AG08396 (cell line): ENCODE measurements at places on chromosomes 6 and 20.
A peak's percentile ranks its signal among the peaks of the same experiment; 100 is the strongest.

DNA sequence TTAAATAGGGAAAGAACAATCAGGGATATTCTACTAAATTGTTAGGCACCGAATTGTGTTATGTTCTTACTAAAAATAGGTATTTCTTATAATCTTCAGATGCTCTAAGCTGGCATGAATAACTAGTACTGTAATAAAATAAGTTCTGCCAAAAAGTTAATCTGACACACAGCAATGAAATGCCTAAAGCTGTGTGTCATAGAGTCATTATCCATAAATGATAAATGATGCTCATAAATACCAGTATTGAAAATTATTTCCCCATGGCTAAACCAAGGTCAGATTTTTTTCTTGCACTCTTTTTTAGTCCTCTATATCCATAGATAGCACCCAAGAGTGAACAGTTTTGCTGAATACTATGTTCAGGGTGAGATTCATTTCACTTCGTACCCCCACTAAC lies 11.7 kb upstream of the PRIM2 start:
- DNase-seq, result peak; percentile 20

GRCh38 chr20:30816182-30816645 lies 441.2 kb upstream of the DEFB115 start:
- DNase-seq, result no peak

DNA sequence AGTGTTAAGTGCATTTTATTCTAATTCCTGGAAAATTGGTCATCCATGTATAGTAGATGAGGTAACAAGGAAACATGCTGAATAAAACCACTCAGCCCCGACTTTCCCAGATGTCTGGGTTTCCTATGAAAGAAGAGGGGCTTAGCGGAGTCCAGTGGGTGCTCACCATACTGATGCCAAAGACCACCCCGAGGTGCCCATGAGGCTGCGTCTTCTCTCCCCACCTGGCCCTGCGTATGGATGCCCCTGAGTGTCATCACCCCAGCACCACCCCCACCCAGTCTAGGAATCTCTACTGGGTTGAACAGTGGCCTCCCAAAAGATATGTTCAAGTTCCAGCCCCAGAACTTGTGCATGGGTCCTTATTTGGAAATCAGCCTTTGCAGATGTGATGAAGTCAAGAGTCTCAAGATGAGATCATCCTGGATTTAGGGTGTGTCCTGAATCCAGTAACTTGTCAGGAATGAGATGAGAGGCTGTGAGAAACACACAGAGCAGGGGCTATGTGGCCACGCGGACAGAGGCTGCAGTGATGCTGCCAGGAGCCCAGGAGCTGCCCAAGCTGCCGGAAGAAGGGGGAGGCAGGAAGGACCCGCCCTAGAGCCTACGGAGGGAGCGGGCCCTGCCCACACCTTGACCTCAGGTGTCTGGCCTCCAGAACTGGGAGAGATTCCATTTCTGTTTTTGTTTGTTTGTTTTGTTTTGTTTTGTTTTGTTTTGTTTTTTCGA lies 124.6 kb upstream of the CDH4 start:
- peak; percentile 60 for DNase-seq

GRCh38 chr6:20610636-20611370 lies 76.5 kb downstream of the CDKAL1 start:
- no peak for DNase-seq

GRCh38 chr6:170371588-170371987 lies 65.0 kb downstream of the FAM120B start:
- peak; percentile 37 for DNase-seq

- no peak for DNase-seq
These were observed 65.7 kb downstream of the NKAIN2 start for GRCh38 chr6:123869334-123869733.

DNA sequence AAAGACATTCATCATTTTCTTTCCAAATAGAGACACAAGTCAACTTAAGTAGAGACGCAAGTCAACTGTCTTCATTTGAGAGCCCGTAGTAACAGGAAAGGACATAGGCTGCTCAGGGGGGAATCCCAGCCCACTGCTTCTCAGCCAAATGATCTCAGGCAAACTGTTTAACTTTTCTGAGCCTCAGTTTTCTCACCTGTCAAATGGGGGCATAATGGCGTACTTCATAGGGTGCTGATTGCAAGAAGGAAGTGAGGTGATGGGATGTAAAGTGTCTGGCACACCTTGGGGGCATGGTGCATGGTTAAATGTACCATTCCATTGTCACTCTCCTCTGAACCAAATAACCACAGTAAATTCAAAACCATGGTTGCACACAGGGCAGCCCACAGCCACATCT lies 96.5 kb downstream of the EYA2 start:
- no peak for DNase-seq

GRCh38 chr6:78896227-78896626 lies 28.9 kb downstream of the IRAK1BP1 start:
- no peak for DNase-seq

GRCh38 chr6:149046164-149046821 lies 271.2 kb upstream of the TAB2 start:
- no peak for DNase-seq

DNA sequence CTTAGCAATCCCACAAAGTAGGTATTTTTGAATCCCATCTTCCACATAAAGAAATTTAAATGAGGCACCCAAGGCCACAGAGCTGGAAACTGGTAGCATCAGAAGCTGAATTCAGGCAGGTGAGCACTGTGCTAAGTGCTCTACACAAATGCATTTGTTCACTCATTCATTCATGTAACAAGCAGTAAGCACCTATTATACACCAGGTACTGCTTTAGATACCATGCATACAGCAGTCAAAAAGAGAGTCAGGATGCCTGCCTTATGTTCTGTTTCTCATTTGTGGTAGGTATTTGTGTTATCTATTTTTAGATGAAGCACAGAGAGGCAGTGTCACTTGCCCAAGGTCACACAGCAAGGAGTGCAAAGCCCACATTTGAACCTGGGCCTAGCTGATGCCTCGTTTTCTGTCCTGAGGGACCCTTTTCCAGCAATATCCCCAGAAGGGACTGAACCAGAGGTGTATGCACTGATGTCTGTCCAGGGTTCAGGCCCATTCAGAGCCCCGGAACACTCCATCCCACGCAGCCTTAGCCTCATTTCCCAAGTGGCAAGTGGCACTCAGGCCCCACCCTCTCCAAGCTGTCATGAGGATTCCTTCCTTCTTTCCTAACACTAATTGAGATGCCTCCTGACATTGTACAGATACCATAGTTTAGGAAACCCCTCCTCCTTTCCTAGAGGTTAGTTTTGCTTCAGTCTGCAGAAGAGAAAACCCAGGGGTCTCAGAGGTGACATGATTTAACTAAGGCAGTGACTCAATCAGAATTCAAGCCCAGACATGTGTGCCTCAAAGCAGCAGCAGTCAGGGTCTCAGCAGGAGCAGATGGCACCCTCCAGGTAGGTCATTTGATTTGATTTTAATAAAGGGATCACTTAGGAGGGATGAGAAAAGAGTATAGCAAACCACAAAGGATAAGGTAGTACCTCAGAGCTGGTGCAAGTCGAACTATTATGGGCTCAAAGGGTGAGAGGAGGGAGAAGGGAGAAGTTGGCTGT lies 61.2 kb upstream of the SIRPA start:
- DNase-seq, result no peak

DNA sequence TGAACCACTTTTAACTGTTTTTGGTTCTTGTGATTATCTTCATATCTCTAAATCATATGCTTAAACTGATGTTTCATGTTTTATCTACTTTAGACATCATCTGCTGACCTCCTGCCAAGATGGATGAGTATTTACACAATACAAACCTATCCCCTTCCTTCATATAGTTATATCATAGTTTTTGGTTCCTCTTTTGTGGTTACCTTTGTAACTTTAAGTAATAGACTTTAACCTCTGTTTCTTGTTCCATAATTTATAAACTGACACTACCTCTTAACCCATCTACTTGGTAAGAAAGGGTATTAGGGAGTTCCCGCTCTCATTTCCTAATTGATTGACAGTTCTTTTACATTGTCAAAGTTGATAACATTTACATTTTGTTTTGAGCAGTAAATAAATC lies 11.9 kb downstream of the PCMT1 start:
- DNase-seq, result no peak

- no peak for DNase-seq
These were observed 21.9 kb upstream of the KIAA0408 start for GRCh38 chr6:127481111-127481510.

DNA sequence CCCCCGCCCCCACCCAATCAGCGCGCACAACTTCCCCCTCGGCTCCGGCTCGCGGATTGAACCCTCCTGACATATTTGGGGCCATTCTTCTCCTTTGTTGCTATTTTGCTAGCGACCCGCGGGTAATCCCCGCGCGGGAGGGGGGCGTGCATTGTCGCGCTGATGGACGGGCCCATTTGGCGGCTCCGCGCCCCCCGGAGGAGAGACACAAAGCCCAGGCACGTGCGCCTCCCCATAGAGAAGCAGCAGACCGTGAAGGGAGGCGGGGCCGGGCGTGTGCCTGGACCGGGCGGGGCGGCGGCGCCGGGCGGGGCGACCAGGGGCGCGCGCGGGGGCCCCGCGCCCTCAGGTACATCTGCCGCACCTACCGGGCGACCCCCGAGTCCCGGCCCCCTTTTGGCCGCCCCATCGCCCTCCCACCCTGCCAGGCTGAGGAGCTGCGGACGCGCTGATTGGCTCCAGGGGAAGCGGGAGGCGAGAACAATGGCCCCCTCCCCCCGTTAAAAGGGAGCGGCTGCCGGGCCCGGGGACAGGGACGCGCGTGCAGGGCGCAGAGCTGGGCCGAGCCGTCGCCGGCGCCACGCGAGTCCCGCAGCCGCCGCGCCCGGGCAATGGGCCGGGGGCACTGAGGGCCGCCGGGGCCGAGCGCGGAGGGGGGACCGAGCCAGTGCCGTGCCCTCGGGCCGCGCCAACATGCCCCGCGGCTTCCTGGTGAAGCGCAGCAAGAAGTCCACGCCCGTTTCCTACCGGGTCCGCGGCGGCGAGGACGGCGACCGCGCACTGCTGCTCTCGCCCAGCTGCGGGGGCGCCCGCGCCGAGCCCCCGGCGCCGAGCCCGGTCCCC lies at the start of gene INSM1:
Gene INSM1 (plus strand): TSS at position 530 of the 843 bp plus-strand sequence. CDS start 164 bp downstream, at position 694.
- no peak for DNase-seq

GRCh38 chr6:147709396-147710272 lies 201.1 kb downstream of the SAMD5 start:
- DNase-seq, result no peak

DNA sequence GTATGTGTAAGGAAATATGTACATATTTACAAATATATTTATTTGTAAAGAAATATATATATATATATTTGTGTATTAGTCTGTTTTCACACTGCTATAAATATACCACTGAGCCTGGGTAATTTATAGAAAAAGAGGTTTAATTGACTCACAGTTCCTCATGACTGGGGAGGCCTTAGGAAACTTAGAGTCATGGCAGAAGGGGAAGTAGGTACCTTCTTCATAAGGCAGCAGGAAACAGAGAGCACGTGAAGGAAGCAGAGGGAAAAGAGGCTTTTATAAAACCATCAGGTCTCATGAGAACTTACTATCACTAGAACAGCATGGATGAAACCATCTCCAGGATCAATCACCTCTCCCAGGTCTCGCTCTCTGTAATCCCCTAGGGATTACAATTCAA lies 644.5 kb upstream of the HS3ST5 start:
- DNase-seq, result no peak

DNA sequence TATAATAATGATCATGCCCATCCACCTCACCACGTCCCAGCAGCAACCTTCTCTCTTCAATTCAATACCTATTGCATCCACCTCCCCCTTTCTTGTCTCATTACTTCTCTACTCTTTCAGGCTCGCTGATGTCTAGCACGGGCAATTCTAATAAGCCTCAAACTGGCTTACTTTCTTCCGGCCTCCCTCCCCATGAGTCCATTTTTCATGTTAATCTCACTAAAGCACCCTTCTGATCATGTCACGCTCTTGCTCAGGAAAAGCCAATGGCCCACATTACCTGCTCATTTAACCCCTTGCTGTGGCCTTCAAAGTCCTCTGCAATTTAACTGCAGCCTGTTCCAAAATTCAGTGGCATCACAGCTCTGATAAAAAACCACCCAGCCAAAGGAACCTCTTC lies 105.1 kb downstream of the UTRN start:
- DNase-seq, result no peak

DNA sequence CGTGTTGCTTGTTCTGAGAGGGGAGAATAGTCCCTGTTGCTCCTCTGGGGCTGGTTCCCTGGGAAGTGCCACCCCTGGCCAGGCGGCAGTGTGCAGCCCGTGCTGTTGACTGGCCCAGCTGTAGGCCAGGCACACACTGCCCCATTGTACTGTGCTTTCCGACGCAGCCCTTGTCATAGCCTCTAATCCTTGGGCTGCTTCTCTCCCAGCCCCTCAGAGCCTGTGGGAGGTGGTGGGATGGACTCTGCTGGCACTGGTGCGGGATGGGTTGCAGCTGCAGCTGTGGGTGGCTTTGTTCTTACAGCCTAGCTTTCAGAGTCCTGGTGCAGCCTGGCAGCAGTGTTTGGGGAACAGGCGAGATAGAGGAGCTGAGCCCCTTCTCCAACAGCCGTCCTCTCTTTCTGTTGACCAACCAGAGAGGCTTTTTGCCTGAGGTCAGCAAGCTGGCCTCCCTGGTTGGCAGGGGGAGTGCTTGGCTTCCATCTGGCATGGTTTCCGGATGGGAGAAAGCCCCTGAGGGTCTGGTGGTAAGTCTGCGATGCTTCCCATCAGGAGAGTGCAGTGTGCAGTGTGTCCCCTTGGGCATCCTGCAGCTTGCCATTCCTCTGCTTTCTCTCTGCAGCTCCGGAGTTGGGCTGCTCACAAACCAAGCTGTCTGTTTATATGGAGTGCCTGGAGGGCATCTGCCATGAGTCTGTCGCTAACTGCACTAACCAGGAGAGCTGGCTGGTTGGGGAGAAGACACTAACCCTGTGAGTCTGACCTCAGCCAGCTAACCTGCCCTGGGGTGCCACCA lies 12.1 kb downstream of the TJAP1 start:
- DNase-seq, result no peak

DNA sequence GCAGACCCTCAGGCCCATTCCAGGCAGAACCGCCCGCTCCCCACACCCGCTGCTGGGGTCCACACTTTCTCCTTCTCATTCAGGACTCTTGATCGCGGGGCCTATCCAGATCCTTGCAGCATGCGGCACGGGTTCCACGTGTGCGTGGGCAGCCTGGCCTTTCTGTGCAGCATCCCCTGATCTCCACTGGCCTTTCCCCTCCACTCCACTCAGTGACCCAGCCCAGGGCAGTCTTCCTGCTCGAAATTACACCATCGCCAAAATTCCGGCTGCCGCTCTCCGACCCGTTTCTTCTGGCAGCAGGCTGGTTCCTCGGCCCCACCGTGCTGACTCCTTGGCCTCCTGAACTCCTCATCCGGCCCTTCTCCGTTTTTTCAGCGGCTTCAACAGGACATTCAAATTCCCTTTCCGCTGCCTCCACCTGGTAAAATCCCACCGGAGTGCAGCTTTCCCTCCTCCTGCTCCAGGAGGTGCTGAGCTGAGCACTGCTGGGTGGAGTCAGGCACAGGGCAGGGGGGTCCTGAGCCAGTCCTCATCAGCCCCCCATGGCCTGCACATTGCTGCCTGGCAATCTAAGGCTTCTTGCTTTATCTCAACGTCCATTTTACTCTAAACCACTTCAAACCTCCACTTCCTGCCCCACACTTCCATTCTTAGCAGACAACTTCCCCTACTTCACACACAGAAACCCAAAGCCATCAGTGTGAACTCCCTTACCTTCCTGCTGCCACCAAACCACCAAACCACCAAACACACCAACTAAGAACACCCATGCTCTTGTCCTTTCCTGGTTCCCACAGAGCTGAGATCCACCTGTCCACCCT lies 9.0 kb downstream of the SFT2D1 start:
- DNase-seq, result no peak
